ENCODE measurements at places on chromosomes 7 and 10.

DNA sequence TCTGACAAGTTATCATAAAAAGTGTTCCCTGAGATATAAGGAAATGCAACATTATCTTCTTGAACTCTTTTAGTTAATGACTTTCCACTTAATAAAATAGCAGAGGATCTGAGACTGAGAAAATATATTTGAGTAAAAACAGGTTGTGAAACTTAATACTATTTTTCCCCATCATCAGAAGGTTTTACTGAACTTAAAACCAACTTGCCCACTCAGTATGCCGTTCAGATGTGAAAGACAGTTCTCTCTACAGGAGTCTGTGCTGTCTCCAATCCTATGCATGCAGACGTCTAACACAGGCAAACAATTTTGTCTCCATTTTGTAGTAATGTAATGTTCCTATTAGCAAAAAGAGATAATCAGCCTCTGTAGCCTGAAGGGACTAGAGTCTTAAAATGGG lies 38.2 kb upstream of the CYP2C18 start:
- no peaks in the 10 kb centered on the region for H3K27me3 ChIP-seq
- no peak for DNase-seq
- no peaks in the 10 kb centered on the region for H3K36me3 ChIP-seq
- no peak overlapping the region for H3K27ac ChIP-seq
- no peak overlapping the region for H3K4me3 ChIP-seq

- H3K4me3 ChIP-seq: no peak overlapping the region
- DNase-seq: no peak
- H3K36me3 ChIP-seq: peaks cover 14% of the 10 kb centered on the region
- peaks cover 17% of the 10 kb centered on the region for H3K4me1 ChIP-seq
- H3K27ac ChIP-seq: no peak overlapping the region
Measured at GRCh38 chr10:7192061-7192460, 218.8 kb downstream of the SFMBT2 start.

- H3K4me1 ChIP-seq: no peaks in the 10 kb centered on the region
- no peak overlapping the region for H3K4me3 ChIP-seq
Measured at GRCh38 chr7:31263338-31263737, 77.2 kb downstream of the NEUROD6 start.

DNA sequence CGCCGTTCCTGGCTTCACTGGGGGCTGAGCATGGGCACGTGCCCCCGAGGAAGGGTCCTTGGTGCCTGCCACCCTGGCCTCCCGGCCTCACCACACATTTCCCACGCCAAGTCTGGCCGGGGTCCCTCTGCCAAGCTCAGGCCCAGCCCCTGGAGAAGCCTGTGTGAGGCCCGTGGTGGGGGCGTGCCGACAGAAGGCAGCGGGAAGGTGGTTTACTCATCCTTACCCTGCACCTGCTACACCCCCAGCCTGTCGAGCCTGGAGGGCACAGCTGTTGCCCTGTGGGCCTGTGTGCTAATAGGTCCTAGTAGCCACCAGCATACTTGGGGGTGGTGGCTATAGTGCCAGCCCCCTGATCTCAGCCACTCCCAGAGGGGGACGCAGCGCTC lies 46.7 kb downstream of the NKX6-2 start:
- H3K27me3 ChIP-seq: no peaks in the 10 kb centered on the region
- H3K36me3 ChIP-seq: peaks cover 8% of the 10 kb centered on the region
- no peak overlapping the region for H3K4me3 ChIP-seq
- H3K4me1 ChIP-seq: no peaks in the 10 kb centered on the region
- no peak for DNase-seq

GRCh38 chr10:69065406-69066361 lies 22.2 kb upstream of the SRGN start:
- no peaks in the 10 kb centered on the region for H3K27me3 ChIP-seq
- H3K4me3 ChIP-seq: no peak overlapping the region
- no peaks in the 10 kb centered on the region for H3K36me3 ChIP-seq
- H3K4me1 ChIP-seq: peaks cover 16% of the 10 kb centered on the region

- no peaks in the 10 kb centered on the region for H3K4me1 ChIP-seq
- H3K27me3 ChIP-seq: peaks cover 12% of the 10 kb centered on the region
- no peaks in the 10 kb centered on the region for H3K36me3 ChIP-seq
- H3K27ac ChIP-seq: no peak overlapping the region
- DNase-seq: no peak
Measured at GRCh38 chr10:118403967-118404366, 61.8 kb upstream of the FAM204A start.

DNA sequence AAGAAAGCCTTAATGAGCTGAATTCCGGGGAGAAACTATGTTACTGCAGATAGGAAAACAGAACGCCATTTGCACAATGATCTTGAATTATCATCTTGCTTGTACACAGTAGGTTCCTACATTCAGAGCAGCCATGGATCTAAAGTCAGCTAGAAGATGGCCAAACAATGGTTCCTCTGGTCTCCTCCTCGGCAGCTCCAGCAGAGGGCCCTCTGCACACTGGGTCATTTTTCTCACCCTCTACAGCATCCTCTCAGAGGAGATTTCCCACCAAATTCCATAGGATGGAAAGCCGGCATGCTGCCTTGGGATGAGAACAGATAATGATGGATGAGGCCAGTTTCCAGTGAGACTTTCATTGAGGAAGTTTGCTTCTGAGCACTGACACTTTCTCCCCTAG lies 308.5 kb upstream of the NFE2L3 start:
- H3K27ac ChIP-seq: no peak overlapping the region
- H3K4me3 ChIP-seq: no peak overlapping the region
- peaks cover 58% of the 10 kb centered on the region for H3K27me3 ChIP-seq
- H3K36me3 ChIP-seq: no peaks in the 10 kb centered on the region
- peaks cover 10% of the 10 kb centered on the region for H3K4me1 ChIP-seq

- DNase-seq: no peak
- no peak overlapping the region for H3K27ac ChIP-seq
- H3K27me3 ChIP-seq: no peaks in the 10 kb centered on the region
Measured at GRCh38 chr10:95287281-95287680, 3.5 kb downstream of the PDLIM1 start.

- H3K36me3 ChIP-seq: no peaks in the 10 kb centered on the region
- H3K4me3 ChIP-seq: no peak overlapping the region
- peak overlapping the region; percentile 64 for H3K27ac ChIP-seq
- peaks cover 2% of the 10 kb centered on the region for H3K4me1 ChIP-seq
- peak; percentile 92 for DNase-seq
Measured at GRCh38 chr10:110843031-110843430, 28.7 kb upstream of the PDCD4 start.

GRCh38 chr10:133140417-133141143 lies 19.4 kb upstream of the KNDC1 start:
- H3K27me3 ChIP-seq: peaks cover 7% of the 10 kb centered on the region
- no peaks in the 10 kb centered on the region for H3K4me1 ChIP-seq
- H3K36me3 ChIP-seq: no peaks in the 10 kb centered on the region
- no peak for DNase-seq

- H3K27me3 ChIP-seq: no peaks in the 10 kb centered on the region
- no peaks in the 10 kb centered on the region for H3K4me1 ChIP-seq
- no peak overlapping the region for H3K27ac ChIP-seq
- DNase-seq: no peak
- H3K36me3 ChIP-seq: no peaks in the 10 kb centered on the region
- H3K4me3 ChIP-seq: no peak overlapping the region
Measured at GRCh38 chr10:2633630-2634029, 433.7 kb upstream of the PFKP start.

DNA sequence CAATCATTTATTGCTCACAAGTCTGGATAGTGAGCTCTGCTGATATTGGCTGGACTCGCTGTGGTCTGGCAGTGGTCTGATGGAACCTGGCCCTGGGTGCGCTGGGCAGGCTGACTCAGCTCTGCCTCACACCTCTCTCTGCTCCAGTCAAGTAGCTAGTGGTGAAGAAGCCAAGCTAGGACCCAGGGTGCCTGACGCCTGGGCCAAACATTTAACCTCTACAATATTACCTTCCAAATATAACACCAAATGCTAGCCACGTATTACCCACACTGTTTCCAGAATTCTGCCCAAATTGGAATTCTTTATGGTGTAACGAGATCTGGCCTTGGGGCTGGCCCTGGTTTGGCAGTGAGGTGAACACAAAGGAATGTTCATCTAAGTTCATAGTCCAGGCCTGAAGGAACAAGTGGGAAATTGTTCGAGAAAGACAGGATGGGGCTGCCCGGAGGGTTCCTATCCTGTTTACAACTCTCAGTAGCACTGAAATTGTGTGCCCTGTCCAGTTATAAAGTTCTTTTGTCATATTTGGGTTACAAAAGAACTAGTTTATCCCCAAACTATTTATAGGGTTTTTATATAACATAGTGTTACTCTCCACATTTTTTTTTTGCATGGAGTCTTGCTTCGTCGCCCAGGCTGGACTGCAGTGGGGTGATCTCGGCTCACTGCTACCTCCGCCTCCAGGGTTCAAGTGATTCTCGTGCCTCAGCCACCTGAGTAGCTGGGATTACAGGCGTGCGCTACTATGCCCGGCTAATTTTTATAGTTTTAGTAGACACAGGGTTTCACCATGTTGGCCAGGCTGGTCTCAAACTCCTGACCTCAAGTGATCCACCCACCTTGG lies 16.3 kb downstream of the OR2AE1 start:
- H3K36me3 ChIP-seq: no peaks in the 10 kb centered on the region
- no peaks in the 10 kb centered on the region for H3K4me1 ChIP-seq
- H3K27ac ChIP-seq: no peak overlapping the region
- no peak overlapping the region for H3K4me3 ChIP-seq
- no peak for DNase-seq
- no peaks in the 10 kb centered on the region for H3K27me3 ChIP-seq

DNA sequence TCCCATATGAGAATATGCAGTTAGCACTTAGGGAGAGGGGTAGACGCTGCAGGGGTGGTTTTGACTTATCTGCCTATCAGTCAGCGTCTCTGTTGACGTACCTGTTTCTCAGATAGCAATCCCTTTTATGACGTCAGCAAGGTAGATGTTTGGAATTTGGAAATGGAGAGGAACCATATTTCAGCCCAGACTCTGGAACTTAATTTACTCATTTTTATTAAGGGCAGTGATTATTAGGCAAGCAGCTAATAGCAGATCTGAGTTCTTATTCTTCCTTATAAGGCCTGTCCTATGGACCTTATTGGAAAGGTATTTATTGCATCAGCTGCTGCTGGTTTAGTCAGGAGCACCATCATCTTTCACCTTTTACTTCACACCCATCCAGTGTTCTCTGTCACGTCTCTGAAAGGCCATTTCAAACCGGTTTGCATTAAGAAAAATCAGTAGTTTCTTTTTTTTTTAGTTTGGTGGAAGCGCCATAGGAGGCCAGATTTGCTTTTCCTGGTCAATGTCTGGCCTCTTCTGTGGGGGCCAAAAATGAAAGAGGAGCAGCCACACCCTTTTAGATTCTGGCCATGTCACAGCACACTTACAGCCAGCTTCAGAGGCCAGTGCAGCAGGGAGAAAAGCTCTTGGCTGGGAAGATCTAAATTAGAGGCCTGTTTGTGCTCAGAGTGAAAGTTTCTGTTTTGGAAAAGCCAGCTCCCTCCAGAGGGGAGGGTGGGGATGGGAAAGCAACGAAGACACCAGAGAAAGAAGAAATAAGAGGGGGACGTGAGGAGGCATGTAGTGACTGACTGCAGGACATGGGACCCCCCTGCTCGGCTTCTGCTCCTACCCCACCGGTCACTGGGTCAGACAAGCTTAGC lies 146.3 kb downstream of the TCF7L2 start:
- peaks cover 17% of the 10 kb centered on the region for H3K36me3 ChIP-seq
- DNase-seq: no peak
- H3K4me3 ChIP-seq: no peak overlapping the region
- no peaks in the 10 kb centered on the region for H3K27me3 ChIP-seq
- no peak overlapping the region for H3K27ac ChIP-seq

- no peak for DNase-seq
- no peak overlapping the region for H3K27ac ChIP-seq
- H3K4me3 ChIP-seq: no peak overlapping the region
- H3K36me3 ChIP-seq: no peaks in the 10 kb centered on the region
- no peaks in the 10 kb centered on the region for H3K27me3 ChIP-seq
Measured at GRCh38 chr7:123798532-123799188, 46.3 kb upstream of the HYAL4 start.

DNA sequence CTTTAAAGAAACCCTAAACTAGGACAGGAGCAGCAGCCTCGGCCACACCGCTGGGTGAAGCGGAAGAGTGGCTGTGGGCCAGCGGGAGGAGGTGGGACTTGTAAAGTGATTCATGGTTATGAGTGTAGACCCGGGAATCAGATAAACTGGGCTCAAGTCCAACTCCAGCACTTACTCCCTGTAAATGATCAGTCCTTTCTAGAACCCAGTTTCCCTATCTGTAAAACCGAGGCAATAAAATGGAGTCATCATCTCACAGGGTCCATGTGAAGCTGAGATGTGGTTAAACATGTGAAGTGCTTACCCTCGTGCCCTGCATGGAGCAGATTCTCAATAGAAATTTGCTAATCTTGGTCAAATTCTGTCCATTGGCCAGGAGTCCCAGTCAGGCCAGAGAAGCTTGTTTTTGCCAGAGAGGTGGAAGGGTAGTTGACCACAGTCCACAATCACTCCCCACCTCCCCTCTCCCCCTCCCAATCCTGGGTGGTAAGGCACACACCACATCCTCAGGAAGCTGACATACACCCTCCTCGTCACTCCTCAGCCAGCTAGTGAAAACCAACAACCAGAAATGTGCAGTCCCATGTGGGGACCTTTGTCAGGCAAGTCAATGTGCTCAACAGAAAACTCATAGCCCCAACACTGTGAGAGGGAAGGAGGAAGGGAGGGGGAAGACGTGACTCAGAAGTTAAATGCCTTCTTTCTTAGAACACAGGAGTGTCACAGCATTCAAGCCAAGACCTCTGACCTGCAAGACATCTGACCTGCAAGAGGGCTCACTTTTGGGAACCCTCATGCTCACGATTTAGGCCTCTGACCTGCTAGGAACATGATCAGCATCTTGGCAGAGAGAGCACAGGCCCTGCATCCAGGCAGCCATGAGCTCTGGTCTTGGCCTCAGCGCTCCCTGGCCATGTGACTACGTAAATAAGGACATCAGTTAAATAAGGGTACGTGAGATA lies 145.1 kb downstream of the PLXNA4 start:
- peak; percentile 58 for DNase-seq
- H3K27me3 ChIP-seq: no peaks in the 10 kb centered on the region
- peaks cover 46% of the 10 kb centered on the region for H3K4me1 ChIP-seq
- no peak overlapping the region for H3K27ac ChIP-seq

DNA sequence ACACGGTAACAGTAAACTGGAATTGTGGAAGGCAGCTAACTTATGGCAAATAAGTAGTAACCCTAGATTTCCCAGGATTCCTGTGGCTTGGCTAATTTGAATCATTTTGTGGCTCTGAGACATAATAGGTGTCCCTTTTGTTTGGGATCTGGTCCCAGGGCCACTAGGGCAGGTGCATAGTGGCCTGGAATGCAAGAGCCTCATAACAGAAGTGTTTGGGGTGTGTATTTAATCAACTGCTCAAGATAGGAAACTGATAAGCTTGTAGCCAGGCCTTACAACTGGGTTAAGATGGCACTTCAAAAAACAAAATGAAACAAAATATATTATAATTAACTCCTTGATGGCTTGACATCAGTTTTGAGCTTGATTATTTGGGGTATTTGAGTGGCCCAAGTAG lies 541.8 kb downstream of the ETV1 start:
- no peaks in the 10 kb centered on the region for H3K4me1 ChIP-seq
- H3K27me3 ChIP-seq: no peaks in the 10 kb centered on the region
- no peaks in the 10 kb centered on the region for H3K36me3 ChIP-seq
- H3K4me3 ChIP-seq: no peak overlapping the region
- H3K27ac ChIP-seq: no peak overlapping the region
- DNase-seq: no peak

- no peaks in the 10 kb centered on the region for H3K4me1 ChIP-seq
- no peaks in the 10 kb centered on the region for H3K36me3 ChIP-seq
- no peak for DNase-seq
- no peaks in the 10 kb centered on the region for H3K27me3 ChIP-seq
- H3K4me3 ChIP-seq: no peak overlapping the region
Measured at GRCh38 chr10:120749072-120749471, 102.1 kb upstream of the WDR11 start.
